ENCODE measurements at places on chromosomes 6 and 20. TPM values are rescaled to one million over a fixed set of nuclear protein-coding genes. Genes with fewer than 3 reads are reported as not detected.

- no peak for DNase-seq
Observed at GRCh38 chr6:25640446-25640845, 11.6 kb upstream of the SCGN start.

- DNase-seq = peak; percentile 66
Observed at GRCh38 chr6:125944434-125944816, 12.1 kb upstream of the HINT3 start.

KIAA0408 gene
- total RNA-seq = 4.4 TPM

SUMO4 gene
- 3.2 TPM for total RNA-seq

- peak; percentile 30 for DNase-seq
Observed at GRCh38 chr6:137087902-137088301, 43.1 kb upstream of the IL20RA start.

GRCh38 chr6:159826968-159827647 is 27.0 kb downstream of the PNLDC1 start:
- DNase-seq = no peak

VSX1 gene
- not detected for total RNA-seq

PHACTR3 gene
- total RNA-seq = 1.6 TPM

All from renal cortical epithelial cell (primary cell).